ENCODE measurements at places on chromosomes 1 and 21. TPM values are rescaled to one million over a fixed set of nuclear protein-coding genes. Genes with fewer than 3 reads are reported as not detected.
A peak's percentile ranks its signal among the peaks of the same experiment; 100 is the strongest.

ZNF648 gene
- total RNA-seq, result not detected

FMO4 gene
- 3.5 TPM for total RNA-seq

GBP5 gene
- not detected for total RNA-seq

AMPD1 gene
- not detected for total RNA-seq

CR1 gene
- total RNA-seq, result not detected

NPHS2 gene
- total RNA-seq, result not detected

DNA sequence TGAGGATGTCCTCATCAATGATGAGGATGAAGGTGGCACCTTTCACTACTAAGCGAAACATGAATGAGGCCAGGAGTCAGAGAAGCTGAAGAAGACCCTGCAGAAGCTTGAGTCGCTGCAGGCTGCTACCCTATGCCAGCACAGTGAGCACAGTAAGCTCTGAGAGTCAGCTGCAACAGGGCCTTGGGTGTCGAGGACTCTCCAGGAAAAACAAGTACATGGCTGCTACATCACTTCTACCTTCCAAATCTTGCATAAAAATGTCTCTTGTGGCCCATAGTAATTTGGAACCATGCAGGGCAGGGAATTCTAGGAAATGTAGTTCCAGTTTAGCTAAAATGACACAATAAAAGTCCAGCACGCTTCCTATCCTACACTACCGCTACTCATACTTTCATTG, 51.5 kb upstream of the KIRREL1 start:
- no peak overlapping the region for H3K27ac ChIP-seq
- H3K27me3 ChIP-seq, result peaks cover 72% of the 10 kb centered on the region
- no peak for DNase-seq
- no peaks in the 10 kb centered on the region for H3K4me1 ChIP-seq
- H3K4me3 ChIP-seq, result no peak overlapping the region

GRCh38 chr1:233113009-233113879, 162.8 kb downstream of the NTPCR start:
- H3K27me3 ChIP-seq, result no peaks in the 10 kb centered on the region
- DNase-seq, result no peak
- H3K27ac ChIP-seq, result peak overlapping the region; percentile 99
- H3K36me3 ChIP-seq, result peaks cover 2% of the 10 kb centered on the region

- peaks cover 12% of the 10 kb centered on the region for H3K4me1 ChIP-seq
- H3K27me3 ChIP-seq, result peaks cover 34% of the 10 kb centered on the region
- peak within 1 kb of the TSS; percentile 40 for H3K4me3 ChIP-seq
- no peak within 1 kb of the TSS for H3K27ac ChIP-seq
- peak; percentile 93 for DNase-seq
- H3K36me3 ChIP-seq, result peaks cover 2% of the 10 kb centered on the region
Observed at GRCh38 chr1:58576727-58577653, at the start of gene TACSTD2. TSS of gene TACSTD2 (minus strand) at chr1:58577252. CDS start at chr1:58577156, 96 bp downstream.

DNA sequence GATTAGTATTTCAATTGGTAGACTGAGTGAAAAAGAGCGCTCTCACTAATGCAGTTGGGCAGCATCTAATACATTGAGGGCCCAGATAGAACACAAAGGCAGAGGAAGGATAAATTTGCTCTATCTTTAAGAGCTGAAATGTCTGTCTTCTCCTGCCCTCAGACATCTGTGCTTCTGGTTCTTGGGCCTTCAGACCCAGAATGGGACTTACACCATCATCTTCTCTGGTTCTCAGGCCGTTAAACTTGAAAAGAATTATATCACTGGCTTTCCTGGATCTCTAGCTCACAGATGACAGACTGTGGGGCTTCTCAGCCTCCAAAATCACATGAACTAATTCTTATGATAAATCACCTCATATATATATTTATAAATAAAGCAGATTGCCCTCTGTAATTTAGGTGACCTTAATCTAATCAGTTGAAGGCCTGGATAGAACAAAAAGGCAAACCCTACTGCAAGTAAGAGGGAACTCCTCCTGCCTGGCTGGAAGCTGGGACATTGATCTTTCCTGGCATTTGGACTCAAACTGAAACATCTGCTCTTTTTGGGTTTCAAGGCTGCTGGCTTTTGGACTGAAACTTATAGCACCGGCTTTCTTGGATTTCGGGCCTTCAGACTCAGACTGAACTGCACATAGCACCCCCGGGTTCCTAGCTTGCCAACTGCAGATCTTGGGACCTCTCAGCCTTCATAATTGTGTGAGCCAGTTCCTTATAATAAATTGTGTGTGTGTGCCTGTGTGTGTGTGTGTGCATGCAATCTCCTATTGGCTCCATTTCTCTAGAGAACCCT, 390.4 kb upstream of the PLXNA2 start:
- H3K4me1 ChIP-seq, result no peaks in the 10 kb centered on the region
- H3K27me3 ChIP-seq, result peaks cover 27% of the 10 kb centered on the region
- no peaks in the 10 kb centered on the region for H3K36me3 ChIP-seq
- DNase-seq, result no peak

DNA sequence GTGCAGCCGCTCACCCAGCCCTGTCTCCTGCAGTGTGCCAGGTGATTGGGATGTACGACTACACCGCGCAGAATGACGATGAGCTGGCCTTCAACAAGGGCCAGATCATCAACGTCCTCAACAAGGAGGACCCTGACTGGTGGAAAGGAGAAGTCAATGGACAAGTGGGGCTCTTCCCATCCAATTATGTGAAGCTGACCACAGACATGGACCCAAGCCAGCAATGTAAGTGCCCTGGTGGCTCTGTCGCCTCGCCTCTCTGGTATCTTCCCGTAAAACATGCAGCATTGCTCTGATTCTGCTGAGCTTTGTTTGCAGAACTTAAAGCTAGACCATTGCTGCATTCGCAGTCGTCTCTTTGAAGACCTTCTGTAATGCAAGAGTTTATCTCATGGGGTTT, 79.2 kb downstream of the ATP5PO start:
- H3K36me3 ChIP-seq, result peaks cover 33% of the 10 kb centered on the region
- no peak overlapping the region for H3K27ac ChIP-seq
- H3K4me1 ChIP-seq, result peaks cover 24% of the 10 kb centered on the region
- peak; percentile 69 for DNase-seq
- no peak overlapping the region for H3K4me3 ChIP-seq
- no peaks in the 10 kb centered on the region for H3K27me3 ChIP-seq

DNA sequence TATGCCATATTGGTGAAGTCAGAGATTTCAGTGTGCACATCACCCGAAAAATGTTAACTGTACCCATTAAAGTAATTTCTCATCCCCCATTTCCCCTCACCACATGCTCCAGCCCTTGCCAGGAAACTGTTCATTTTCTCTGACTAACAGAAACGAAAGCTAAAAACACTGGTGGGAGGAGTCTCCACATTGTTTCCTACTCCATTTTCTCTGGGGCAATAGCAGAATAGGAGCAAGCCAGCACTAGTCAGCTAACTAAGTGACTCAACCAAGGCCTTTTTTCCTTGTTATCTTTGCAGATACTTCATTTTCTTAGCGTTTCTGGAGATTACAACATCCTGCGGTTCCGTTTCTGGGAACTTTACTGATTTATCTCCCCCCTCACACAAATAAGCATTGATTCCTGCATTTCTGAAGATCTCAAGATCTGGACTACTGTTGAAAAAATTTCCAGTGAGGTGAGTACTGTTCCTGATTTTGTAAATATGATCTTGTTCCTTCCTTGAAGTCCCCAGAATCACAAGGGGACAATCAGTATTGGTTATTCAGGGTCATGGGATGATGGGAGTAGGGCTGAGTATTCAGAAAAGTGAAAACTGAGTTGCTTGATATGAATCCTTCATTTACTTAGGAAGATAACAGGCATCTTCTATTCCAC, at the start of gene IFI16:
TSS of gene IFI16 (plus strand) at position 204 of the 658 bp plus-strand sequence. CDS start 4,774 bp downstream, outside the sequence.
- peak within 1 kb of the TSS; percentile 59 for H3K4me3 ChIP-seq
- peak within 1 kb of the TSS; percentile 85 for H3K27ac ChIP-seq
- H3K36me3 ChIP-seq, result peaks cover 2% of the 10 kb centered on the region
- no peak for DNase-seq
- no peaks in the 10 kb centered on the region for H3K27me3 ChIP-seq

DNA sequence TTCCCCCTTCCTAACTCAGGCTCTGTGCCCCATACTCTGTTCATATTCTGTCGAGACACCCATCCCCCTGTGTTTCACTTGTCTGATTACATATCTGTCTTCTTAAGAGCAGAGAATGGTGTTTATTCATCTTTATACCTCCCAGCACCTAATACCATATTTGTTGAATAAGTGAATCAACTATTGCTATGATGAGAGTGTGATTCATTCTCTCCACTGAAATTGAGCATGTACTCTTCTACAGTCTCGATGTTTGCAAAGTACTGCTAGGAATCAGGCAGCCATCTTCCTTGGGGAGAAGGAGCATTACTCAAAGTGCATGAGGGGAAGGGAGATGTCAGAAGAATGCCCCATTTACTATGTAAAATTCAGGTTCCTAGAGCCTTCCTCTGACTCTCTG, 27.0 kb downstream of the TBX15 start:
- H3K4me3 ChIP-seq, result no peak overlapping the region
- no peak for DNase-seq
- no peaks in the 10 kb centered on the region for H3K27me3 ChIP-seq
- H3K27ac ChIP-seq, result peak overlapping the region; percentile 87
- H3K36me3 ChIP-seq, result peaks cover 8% of the 10 kb centered on the region
- peaks cover 60% of the 10 kb centered on the region for H3K4me1 ChIP-seq

DNA sequence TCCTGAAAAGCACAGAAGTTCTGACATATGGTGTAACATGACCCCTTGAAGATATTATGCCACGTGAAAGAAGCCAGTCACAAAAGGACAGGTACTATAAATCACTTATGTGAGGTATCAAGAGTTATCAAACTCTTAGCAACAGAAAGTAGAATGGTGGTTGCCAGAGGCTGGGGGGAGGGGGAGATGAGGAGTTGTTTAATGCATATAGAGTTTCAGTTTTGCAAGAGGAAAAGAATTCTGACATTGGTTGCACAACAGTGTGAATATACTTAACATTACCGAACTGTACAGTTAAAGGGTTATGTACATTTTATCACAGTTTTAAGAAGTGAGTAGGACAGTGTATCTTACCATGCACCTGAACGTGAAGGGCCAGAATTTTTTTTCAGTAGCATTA, 80.0 kb downstream of the USP25 start:
- no peak overlapping the region for H3K4me3 ChIP-seq
- no peaks in the 10 kb centered on the region for H3K27me3 ChIP-seq
- no peak for DNase-seq
- H3K27ac ChIP-seq, result peak overlapping the region; percentile 12

DNA sequence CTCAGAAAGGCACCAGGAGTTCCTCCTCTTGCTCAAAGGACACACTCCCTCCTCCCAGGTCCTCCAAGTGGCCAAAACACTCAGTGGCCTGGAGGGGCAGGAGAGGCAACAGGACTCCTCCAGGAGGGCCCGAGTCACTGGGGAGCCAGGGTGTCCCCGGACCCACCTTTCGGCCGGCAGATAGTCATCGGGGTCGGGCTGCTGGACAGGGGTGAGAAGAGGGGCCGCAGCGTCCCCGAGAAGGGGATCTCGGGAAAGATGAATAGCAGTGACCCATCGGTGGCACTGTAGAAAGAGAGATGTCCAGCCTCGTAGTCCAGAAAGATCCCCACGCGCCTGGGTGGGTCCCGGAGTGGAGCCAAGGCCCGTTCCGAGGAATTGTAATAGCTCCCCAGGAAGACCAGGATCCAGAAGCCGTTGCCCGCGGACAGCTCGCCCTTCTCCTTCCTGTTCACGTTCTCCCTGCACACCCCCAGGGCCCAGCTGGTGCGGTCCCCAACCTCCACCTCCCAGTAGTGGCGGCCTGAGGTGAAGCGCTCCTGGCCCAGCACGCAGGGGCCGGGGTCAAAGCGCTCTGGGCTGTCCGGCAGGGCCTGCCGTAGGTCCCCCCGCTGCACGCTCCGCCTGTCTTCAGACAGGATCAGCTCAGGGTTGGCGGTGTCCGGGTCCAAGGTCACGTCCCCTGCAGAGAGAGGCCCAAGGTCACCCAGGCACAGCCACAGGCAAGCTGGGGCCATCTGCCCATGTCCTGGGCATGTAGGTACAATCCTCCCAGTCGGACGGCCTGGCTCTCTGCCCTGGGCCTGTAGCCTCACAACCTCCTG, 11.9 kb downstream of the TRIM11 start:
- H3K4me3 ChIP-seq, result no peak overlapping the region
- no peak overlapping the region for H3K27ac ChIP-seq
- H3K4me1 ChIP-seq, result peaks cover 21% of the 10 kb centered on the region
- peak; percentile 84 for DNase-seq
- H3K36me3 ChIP-seq, result peaks cover 17% of the 10 kb centered on the region
- H3K27me3 ChIP-seq, result no peaks in the 10 kb centered on the region

- peak overlapping the region; percentile 46 for H3K27ac ChIP-seq
- peaks cover 30% of the 10 kb centered on the region for H3K36me3 ChIP-seq
- no peak overlapping the region for H3K4me3 ChIP-seq
- no peaks in the 10 kb centered on the region for H3K27me3 ChIP-seq
- no peak for DNase-seq
Observed at GRCh38 chr1:185292237-185292636, 24.8 kb downstream of the IVNS1ABP start.

DNA sequence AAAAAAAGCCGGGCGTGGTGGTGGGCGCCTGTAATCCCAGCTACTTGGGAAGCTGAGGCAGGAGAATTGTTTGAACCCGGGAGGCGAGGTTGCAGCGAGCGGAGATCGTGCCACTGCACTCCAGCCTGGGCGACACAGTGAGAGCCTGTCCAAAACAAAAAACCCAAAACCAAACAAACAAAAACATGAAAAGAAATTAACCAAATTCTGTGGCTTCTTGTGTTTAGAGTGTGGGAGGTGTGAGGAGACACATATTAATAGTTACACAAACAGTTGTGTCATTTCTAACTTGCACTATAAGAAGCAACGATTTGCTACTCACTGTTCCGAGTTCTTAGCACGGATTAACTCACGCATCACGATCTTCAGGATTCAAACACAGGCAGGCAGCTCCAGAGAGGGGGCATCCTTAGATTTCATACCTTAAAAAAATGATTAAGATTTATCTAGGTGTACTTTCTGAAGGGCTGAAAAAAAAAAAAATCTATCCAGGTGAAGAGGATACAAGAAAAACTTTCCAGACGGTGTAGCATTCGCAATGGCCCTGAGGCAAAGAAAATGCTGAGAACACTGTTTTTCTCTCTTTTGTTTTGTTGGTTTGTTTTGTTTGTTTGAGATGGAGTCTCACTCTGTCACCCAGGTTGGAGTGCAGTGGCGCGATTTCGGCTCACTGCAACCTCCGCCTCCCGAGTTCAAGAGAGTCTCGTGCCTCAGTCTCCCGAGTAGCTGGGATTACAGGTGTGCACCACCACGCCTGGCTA, 713 bp upstream of the HMGCL start:
- H3K36me3 ChIP-seq, result no peaks in the 10 kb centered on the region
- H3K27ac ChIP-seq, result peak overlapping the region; percentile 93
- peak overlapping the region; percentile 87 for H3K4me3 ChIP-seq

GRCh38 chr1:27591622-27592021, 12.3 kb downstream of the AHDC1 start:
- H3K36me3 ChIP-seq, result no peaks in the 10 kb centered on the region
- H3K27me3 ChIP-seq, result no peaks in the 10 kb centered on the region
- H3K27ac ChIP-seq, result no peak overlapping the region
- DNase-seq, result no peak

DNA sequence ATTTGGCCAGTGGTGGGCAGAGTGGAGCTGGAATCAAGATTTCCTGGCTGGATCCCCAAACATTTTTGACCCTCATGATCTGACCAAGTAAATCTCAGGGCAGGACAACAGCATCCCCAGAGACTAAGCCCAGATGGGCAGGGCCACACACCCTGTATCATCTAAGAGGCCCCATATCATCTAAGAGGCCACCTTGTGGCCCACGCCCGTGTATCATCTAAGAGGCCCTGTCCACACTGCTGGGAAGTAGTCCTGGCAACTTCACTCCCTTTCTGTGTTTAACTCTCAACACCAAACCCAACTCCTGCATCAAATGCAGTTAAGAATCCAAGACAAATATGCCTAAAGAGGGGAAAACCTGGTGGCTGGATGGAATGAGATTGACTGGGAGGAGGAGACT, 81.6 kb upstream of the SSX2IP start:
- no peak for DNase-seq
- H3K27me3 ChIP-seq, result peaks cover 24% of the 10 kb centered on the region
- no peaks in the 10 kb centered on the region for H3K36me3 ChIP-seq
